Stimulated activated naive CD8-positive, alpha-beta T cell treated with anti-CD3 and anti-CD28 coated beads, Interleukin-15, Interleukin-2, amounts not matched to agents 100 U/mL and 50 U/mL, for 24 hours (primary cell): ENCODE measurements at places on chromosomes 5 and 9.
A peak's percentile ranks its signal among the peaks of the same experiment; 100 is the strongest.

DNA sequence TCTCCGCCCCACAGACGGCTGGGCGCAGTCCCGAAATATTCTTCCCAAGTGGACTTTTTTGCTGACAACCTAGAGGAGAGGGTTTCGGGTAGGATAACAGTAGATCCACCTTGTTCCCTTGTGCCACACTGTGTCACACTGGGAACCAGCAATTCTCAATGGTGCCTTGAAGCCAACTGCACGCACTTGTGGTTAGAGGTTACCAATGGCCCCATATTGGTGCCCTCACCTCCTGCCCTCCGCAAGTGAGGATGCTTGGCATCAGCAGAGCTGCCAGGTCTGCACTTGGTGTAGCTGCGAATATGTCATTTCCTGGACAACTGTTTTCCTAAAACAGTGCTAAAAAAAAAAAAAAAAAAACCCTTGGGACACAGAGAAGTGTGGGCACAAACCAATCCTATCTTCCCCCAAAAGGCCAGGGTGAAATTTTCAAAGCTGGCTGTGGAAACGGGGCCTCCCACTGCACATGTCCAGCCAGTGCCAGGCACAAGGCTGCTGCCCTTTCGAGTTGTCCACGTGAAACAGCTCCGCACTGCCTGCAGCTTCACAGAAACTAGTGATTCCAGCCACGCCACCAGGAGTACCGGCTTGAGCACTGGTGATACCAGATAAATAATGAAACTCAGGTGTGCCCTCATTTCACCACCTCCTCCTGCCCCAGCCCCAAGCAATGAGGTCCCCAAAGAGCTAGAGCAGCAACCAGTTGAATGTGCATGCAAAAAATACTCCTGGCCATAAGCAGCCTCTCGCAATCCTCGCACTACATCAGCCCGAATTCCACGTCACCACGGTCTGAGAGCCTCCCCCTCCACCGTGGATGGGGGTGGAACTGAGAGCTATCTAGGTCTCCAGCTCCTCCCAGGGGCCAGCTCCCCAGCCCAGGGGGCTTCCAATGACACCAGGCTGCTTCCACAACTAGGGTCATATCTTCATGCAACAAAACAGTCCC lies 51.2 kb downstream of the USP20 start:
- DNase-seq, result peak; percentile 73

GRCh38 chr9:107226421-107226820 lies 56.7 kb upstream of the RAD23B start:
- no peak for DNase-seq

DNA sequence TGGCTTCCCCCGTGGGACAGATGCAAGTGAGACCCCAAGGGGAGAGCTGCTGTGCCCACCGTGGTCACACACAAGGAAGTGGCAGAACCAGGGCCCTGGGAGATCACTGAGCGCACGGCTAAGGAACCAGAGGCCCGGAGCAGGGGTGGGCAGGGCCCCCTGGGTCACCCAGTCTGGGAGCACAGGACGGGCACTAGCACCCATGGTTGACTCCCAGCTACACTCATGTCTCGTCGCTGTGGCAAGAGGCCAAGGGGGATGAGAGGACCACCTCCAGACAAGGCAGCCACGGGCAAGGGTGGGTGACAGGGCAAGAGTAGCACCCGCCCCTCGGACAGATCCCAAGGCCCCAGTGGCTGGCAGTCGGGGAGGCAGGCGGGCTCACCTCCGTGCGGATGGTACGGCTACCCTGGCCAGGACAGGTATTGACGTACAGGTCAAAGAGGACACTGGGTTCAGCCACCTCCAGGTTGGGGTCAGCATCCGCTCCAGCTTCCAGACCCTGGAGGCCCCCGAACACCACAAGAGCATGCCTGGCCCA lies 5.1 kb downstream of the ENDOG start:
- DNase-seq, result no peak

GRCh38 chr9:129380961-129381401 lies 202.9 kb upstream of the IER5L start:
- DNase-seq, result no peak

- no peak for DNase-seq
Measured at GRCh38 chr5:66882606-66883227, 286.5 kb downstream of the MAST4 start.

DNA sequence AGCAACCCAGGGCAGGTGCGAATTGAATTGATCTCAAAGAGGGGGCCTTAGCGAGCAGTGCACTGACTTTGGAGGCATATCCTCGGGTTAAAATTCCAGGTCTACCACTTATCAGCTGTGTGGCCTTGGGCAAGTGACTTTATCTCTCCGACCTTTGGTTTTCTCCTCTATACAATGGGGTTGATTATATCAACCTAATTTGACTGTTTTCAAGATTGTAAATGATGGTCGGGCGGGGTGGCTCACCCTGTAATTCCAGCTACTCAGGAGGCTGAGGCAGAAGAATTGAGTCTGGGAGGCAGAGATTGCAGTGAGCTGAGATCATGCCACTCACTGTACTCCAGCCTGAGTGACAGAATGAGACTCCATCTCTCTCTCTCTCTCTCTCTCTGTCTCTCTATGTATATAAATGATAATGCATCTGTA lies 18.7 kb downstream of the SPRY4 start:
- no peak for DNase-seq

DNA sequence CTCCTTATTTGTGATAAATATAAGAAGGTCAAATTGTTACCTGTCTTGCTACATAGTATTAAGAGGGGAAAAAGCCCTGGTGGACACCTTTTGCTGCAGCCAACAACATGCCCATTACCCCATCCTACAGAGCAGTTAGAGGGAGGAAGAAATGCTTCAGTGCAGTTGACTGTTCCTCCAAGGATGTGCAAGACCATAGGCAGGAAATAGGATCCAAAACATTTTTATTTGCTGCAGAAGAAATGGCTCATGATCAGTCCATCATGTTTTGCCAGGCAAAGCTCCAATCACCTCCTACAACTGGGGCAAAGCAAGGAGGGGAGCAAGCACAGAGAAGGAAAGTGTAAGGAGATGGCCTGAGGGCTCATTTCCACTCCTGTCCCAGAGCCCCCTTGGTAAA lies 399.1 kb upstream of the PIK3R1 start:
- no peak for DNase-seq

DNA sequence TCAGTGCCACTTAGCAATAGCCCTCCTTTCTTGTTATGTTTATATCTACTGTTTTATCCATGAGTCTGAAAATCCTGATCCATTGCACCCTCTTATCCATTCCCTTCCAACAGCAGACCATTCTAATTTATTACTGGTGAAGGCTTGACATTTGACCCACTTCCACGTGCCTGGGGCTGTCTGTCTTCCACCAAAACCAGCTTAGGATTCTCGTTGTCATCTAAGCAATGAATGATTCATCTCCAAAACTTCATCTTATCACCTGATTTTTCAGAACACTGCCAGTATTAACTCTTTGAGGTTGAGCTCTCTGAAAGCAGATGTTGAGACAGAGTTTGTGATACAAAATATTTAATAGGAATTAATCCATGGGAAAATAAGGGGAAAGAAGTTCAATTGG lies 277.8 kb upstream of the FBXL7 start:
- DNase-seq, result no peak

- DNase-seq, result peak; percentile 51
Measured at GRCh38 chr5:158382473-158382872, 523.5 kb upstream of the CLINT1 start.

DNA sequence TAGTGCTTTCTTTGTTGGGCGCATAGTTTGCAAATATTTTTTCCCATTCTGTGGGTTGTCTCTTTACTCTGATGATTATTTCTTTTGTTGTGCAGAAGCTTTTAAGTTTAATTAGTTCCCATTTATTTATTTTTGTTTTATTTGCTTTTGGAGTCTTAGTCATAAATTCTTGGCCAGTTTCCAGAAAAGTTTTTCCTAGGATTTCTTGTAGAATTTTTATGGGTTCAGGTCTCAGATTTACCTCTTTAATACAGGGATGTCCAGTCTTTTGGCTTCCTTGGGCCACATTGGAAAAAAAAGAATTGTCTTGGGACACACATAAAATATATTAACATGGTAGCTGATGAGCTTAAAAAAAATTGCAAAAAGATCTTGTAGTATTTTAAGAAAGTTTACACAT lies 122.0 kb downstream of the WDR70 start:
- DNase-seq, result no peak

- DNase-seq, result no peak
Measured at GRCh38 chr9:128020692-128021091, 39.9 kb upstream of the EEIG1 start.

- DNase-seq, result no peak
Measured at GRCh38 chr5:147648597-147648996, 133.9 kb downstream of the JAKMIP2 start.

DNA sequence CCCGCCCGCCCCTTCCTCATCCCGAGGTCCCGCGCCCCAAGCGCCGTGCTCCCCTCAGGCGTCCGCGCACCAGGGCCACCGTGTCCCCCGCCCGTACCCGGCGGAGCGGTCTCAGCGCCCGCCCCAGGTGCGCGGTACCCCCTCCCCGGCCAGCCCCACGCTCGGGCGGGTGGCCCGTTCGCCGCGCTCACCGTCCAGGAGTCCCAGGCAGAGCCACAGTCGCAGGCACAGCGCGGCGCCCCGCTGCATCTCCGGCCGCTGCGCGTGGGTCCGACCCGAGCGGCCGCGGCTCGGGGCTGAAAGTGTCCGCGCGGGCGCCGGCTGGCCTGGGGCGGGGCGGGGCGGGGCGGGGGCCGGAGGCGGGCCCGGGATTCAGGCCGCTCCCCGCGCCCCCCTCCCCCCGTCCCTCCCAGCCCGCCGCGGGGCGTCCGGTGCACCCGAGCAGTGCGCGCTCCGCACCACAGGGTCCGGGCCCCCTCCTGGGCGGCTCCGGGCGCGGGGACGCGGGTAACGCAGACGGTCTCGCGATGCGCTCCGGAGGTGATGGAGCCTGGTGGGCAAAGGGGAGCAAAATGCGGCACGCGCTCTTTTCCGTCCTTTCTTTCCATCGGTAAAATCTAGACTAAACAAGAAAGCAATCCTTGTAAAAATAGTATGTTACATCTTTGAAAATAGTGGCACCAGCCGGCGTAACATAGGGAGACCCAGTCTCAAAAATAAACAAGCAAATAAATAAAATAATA lies at the start of gene FLT4:
Gene FLT4 (minus strand): TSS at position 304 of the 743 bp plus-strand sequence. CDS start 55 bp downstream, at position 249.
- DNase-seq, result no peak

- DNase-seq, result peak; percentile 35
Measured at GRCh38 chr5:115461506-115462290, 82.9 kb downstream of the FEM1C start.

GRCh38 chr9:112166176-112167140 lies 8.6 kb downstream of the SUSD1 start:
- no peak for DNase-seq

- DNase-seq, result no peak
Measured at GRCh38 chr9:119071636-119072035, 297.6 kb downstream of the BRINP1 start.

DNA sequence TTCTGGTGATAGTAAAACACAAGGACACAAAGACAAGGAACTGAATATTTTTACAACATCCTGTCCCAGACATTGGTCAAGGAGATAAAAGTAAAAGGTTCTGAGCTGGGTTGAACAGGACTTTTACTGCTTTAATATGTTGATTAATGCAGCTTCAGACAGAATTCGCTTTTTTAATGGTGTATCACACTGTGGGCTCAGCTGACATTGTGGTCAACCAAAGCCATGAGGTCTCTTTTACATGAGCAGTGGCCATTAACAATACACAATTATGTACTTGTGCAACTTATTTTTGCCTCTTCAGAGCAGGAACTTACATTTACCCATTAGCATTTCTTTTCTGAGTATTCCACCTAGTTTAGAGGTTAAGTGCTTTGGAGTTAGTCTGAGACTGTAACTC lies 22.8 kb upstream of the ERBIN start:
- no peak for DNase-seq

DNA sequence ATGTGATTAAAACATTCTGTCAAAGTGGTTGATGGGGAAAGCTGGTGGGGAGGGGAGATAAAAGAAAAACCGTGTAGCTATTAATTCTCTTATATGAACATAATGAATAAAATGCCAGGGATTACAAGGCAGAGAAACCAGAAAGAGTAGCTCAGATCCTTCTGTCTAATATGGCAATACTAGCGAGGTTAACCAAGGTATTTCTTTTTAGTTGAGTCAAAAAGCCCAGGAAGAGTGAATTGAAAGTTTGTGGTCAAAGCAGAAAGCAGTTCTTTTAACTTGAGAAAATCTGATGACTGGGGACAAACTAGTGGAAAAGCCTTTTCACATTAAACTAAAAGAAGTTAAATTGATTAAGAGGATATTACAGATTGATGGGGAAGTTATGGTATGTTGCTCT lies 76.0 kb downstream of the ERBIN start:
- no peak for DNase-seq

DNA sequence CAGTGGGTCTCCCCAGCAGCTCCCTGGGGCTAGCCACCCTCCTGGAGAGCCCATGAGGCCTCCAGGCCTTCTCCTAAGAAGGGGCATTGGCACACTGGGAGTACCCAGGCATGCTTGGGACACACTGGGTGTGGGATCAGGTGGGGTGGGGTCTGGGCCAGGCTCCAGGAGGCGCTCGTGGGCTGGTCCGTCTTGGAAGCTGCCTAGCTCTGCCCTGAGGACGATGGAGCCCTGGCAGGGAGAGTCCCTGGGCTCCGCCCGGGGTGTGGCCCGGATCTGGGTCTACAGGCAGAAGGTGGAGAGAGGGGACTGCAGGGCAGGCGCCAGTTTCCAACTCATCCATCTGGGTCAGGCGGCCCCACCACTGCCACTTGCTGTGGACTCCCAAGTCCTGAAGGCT lies 2.4 kb downstream of the PRRX2 start:
- DNase-seq, result no peak

DNA sequence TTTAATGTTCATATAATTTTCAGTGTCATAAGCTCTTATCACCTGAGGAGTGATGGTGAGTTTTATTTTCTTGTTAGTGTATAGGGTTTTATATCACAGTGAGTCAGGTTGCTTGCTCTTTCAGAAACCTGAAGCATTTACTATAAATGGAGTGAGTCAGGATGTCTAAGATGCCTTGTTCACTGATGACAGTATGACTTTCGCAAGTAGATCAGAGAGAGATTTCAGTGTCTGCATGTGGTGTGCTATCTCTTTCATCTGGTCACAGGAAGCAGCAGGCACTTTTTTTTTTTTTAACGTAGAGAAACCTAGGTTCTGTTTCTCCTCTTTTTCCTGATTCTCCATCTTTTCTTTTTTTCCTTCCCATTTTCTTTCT lies 237.1 kb downstream of the DMRTA1 start:
- no peak for DNase-seq

- DNase-seq, result no peak
Measured at GRCh38 chr9:91802391-91802790, 147.6 kb downstream of the ROR2 start.

DNA sequence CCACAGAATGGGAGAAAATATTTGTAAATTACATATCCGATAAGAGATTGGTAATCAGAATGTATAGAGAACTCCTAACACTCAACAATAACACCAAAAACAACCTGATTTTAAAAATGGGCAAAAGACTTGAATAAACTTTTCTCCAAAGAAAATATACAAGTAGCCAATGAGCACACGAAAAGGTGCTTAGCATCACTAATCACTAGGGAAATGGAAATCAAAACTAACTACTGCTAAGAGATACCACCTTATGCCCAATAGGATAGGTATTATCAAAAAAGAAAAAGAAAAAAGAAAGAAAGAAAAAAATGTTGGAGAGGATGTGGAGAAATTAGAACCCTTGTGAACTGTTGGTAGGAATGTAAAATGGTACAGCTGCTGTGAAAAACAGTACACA lies 212.1 kb downstream of the TLR4 start:
- DNase-seq, result no peak

- DNase-seq, result no peak
Measured at GRCh38 chr5:15776346-15776745, 276.4 kb downstream of the FBXL7 start.

- peak; percentile 54 for DNase-seq
Measured at GRCh38 chr9:35749515-35750255, 598 bp downstream of the RGP1 start.
